ENCODE measurements at places on chromosomes 2 and 18.

DNA sequence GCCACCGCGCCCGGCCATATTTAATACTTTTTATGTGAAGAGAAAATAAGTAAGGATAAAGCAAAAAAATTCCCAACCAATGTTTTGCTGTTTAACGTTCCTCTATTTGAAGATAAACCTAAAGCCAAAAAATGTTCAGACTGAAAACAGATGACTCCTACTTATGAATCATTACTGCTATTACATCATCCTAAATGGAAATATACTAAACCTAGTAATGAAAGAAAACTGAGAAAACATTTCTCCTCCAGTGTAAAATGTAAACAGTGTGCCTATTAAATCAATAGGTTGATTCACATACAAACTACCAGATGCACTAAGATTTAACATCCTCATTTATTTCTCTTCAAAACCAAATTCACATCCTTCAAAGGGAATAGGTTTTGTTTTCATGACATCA lies 43.5 kb downstream of the CWC22 start:
- no peak for DNase-seq

DNA sequence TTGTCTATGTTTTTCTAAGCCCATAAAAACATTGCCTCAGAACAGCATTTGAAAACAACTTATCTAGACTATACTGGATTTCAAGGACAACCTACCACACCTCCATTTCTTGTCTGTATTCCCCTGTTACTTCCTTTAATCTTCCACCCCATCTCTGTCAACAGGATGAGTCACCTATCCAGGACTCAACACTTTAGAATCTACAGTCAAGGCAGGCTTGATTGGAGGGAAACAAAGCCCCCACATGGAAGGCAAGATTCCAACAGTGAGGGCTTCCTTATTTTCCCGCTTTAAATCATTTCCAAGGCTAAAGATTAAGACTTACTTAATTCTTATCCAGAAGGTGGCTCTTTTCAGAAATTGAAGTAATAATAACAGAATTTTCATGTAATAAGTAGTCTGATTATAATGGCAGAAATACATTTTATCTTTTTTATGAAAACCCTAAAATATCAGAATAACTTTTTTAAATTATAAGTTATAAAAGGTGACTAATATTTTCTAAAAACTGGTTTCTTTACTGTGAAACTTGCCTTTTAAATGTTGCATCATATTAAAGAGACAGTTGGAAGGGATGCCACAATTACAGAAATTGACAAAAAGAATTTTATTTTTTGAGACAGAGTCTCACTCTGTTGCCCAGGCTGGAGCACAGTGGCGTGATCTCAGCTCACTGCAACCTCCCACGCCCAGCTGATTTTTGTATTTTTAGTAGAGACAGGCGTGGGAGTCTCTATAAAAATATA lies 138.7 kb upstream of the CCDC150 start:
- no peak for DNase-seq

GRCh38 chr18:54035927-54036326 lies 188.5 kb downstream of the MBD2 start:
- no peak for DNase-seq

GRCh38 chr2:74188018-74188601 lies 9.4 kb upstream of the MOB1A start:
- no peak for DNase-seq

- DNase-seq, result no peak
Observed at GRCh38 chr18:11955239-11956029, 25.9 kb upstream of the IMPA2 start.

- DNase-seq, result no peak
Observed at GRCh38 chr2:107473150-107473549, 353.5 kb upstream of the RGPD4 start.

GRCh38 chr2:28357055-28357454 lies 35.6 kb upstream of the FOSL2 start:
- DNase-seq, result no peak

- no peak for DNase-seq
Observed at GRCh38 chr2:68732036-68732932, 2.3 kb upstream of the ARHGAP25 start.

DNA sequence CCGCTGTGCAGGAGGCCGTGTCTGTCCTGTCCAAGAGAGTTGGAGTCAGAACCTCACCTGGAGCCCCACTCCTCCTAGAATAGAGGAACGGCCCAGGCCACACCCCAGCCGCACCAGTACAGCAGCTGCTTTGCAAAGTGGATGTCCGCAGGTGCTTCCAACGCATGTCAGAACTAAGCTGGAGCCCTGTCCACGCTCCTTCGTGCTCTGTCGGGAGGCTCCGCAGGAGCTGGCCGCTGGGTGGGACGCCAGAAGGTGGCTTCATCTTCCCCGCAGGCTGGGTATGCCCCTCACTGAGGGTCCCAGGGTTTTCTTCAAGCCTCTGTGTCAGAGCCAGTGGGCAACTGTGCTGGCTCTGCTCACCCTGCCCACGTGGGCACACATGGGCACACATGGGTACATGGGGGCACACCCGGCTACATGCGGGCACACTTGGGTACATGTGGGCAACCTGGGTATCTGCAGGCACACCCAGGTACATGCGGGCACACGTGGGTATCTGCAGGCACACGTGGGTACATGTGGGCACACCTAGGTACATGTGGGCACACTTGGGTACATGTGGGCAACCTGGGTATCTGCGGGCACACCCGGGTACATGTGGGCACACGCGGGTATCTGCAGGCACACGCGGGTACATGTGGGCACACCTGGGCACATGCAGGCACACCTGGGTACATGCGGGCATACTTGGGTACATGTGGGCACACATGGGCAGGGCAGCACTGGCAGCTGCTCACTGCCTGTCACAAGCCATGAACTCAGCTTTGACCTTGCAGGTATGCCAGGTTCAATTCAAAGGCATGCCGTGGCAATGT lies 67.1 kb upstream of the CTDP1 start:
- no peak for DNase-seq
